Mammary epithelial cell (primary cell): ENCODE measurements at places on chromosomes 2 and 18. TPM values are rescaled to one million over a fixed set of nuclear protein-coding genes. Genes with fewer than 3 reads are reported as not detected.

- DNase-seq, result no peak
Observed at GRCh38 chr2:137206069-137206468, 440.7 kb downstream of the THSD7B start.

The GULP1 gene
- polyA plus RNA-seq, result 11.0 TPM

- no peak for DNase-seq
Observed at GRCh38 chr2:177547122-177547521, 154.5 kb downstream of the AGPS start.

DNA sequence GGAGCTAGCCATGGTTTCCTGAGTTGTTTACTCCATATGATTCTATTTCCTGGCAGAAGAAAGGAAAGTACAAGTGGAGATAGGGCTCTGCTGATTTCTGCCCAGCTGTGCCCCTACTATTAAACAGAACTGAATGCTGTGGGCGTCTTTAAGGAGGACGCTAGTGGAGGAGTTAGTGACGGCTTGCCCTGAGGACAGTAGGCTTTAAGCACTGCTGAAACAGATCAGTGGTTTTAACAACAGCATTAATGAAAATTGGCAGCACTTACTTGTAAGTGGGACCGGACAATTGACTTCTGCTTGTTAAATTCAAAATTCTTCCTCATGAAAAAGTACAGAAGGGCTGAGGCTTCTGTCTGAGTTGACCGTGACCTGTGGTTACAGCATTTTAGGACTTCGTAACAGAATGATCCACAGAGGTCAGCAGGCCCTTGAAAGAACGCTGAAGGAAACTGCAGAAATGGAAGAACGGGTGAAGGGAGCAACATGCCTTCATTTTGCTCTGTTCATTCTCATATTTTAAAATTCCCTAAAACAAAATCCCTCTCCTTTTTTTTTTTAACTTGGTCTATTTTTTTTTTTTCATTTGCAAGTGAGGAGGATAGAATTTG, 80.6 kb upstream of the CCDC195 start:
- no peak for DNase-seq

The FAM237A gene
- polyA plus RNA-seq, result not detected
